ENCODE measurements at places on chromosomes 12 and 14.
A peak's percentile ranks its signal among the peaks of the same experiment; 100 is the strongest.

DNA sequence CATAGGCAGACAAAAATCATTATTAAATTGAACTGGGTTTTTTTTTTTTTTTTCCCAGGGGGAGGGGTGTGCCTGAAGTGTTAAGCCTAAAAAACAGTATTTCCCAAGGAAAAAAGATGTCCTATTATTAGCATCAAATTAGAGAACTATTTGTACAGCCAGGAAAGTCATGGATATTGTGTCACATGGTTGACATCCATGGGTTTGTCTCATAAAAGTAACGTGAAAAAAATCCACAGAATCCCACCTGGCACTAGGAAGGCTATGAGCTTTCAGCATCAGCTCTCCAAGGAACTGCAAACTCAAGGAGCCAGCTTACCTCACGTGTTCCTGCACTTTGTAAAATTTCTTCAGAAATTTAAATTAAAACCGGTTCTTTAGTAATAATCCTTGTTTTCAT lies 69.1 kb upstream of the EGLN3 start:
- no peak overlapping the region for H3K4me3 ChIP-seq
- H3K27me3 ChIP-seq: no peaks in the 10 kb centered on the region
- DNase-seq: no peak
- no peaks in the 10 kb centered on the region for H3K36me3 ChIP-seq

DNA sequence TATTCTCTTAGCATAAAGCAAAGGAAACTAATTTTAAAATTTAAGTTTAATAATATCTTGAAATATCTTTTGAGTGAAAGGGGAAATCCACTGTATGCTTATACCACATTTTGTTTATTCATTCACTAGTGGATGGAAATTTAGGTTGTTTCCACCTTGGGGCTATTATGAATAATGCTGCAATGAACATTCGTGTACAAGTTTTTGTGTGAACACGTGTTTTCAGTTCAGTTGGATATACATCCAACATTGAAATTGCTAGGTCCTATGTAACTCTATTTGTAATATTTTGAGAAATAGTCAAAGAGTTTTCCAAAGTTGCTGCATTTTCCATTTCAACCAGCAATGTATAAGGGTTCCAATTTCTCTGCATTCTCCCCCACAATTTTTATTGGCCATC lies 83.7 kb upstream of the ETV6 start:
- H3K4me3 ChIP-seq: no peak overlapping the region
- H3K36me3 ChIP-seq: no peaks in the 10 kb centered on the region
- no peak for DNase-seq
- H3K27ac ChIP-seq: no peak overlapping the region
- no peaks in the 10 kb centered on the region for H3K27me3 ChIP-seq
- no peaks in the 10 kb centered on the region for H3K4me1 ChIP-seq

DNA sequence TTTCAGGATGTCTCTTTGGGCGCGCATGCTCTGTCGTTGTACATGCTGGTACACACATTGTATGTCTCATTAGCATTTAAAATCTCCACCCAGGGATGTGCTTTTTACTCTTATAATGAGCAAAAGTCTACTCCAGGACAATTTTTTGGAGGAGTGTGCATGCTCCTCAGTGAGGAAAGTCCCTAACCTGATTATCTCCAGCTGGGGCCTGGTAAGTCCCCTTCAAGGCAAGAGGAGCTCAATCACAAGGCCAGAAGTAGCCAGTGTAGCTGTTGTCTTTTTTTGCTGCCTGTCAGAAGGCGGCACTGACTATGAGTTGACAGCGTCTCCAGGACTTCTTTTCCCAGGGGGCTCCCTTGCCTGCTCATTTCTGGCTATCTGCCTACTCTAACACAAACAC lies 218.3 kb upstream of the CNTN1 start:
- H3K27me3 ChIP-seq: no peaks in the 10 kb centered on the region
- no peak overlapping the region for H3K4me3 ChIP-seq
- DNase-seq: no peak
- H3K27ac ChIP-seq: no peak overlapping the region
- no peaks in the 10 kb centered on the region for H3K36me3 ChIP-seq

- no peaks in the 10 kb centered on the region for H3K27me3 ChIP-seq
- no peak for DNase-seq
- no peak overlapping the region for H3K27ac ChIP-seq
These were observed 101.1 kb downstream of the PLEKHG7 start for GRCh38 chr12:92803903-92804302.

- H3K4me3 ChIP-seq: no peak overlapping the region
- DNase-seq: no peak
- H3K36me3 ChIP-seq: no peaks in the 10 kb centered on the region
- H3K27ac ChIP-seq: peak overlapping the region; percentile 61
These were observed 80.1 kb downstream of the SSPN start for GRCh38 chr12:26275313-26276131.

DNA sequence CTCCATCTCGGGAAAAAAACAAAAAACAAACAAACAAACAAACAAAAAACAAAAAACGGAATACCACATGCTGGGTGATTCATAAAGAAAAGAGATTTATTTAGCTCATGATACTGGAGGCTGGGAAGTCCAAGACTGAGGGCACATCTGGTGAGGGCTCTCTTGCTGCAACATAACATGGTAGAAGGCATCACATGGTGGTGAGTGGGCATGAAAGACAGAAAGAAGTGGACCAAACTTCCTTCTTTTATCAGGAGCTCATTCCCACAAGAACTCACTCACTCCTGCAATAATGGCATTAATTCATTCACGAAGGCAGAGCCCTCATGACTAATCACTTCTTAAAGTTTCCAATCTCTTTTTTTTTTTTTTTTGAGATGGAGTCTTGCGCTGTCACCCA lies 8.0 kb upstream of the LGMN start:
- no peak for DNase-seq
- no peak overlapping the region for H3K27ac ChIP-seq
- H3K27me3 ChIP-seq: no peaks in the 10 kb centered on the region
- peaks cover 9% of the 10 kb centered on the region for H3K4me1 ChIP-seq

- no peaks in the 10 kb centered on the region for H3K4me1 ChIP-seq
- H3K36me3 ChIP-seq: no peaks in the 10 kb centered on the region
- H3K4me3 ChIP-seq: no peak overlapping the region
- no peak for DNase-seq
- no peak overlapping the region for H3K27ac ChIP-seq
- no peaks in the 10 kb centered on the region for H3K27me3 ChIP-seq
These were observed 52.9 kb downstream of the SCN8A start for GRCh38 chr12:51643951-51644350.

GRCh38 chr14:106459971-106460730 lies 933.8 kb downstream of the TMEM121 start:
- H3K36me3 ChIP-seq: no peaks in the 10 kb centered on the region
- H3K4me1 ChIP-seq: no peaks in the 10 kb centered on the region
- H3K27me3 ChIP-seq: no peaks in the 10 kb centered on the region
- H3K27ac ChIP-seq: no peak overlapping the region
- peak overlapping the region; percentile 5 for H3K4me3 ChIP-seq

GRCh38 chr12:131437706-131438492 lies 273.0 kb upstream of the SFSWAP start:
- H3K27me3 ChIP-seq: no peaks in the 10 kb centered on the region
- no peaks in the 10 kb centered on the region for H3K4me1 ChIP-seq
- no peak overlapping the region for H3K4me3 ChIP-seq
- H3K36me3 ChIP-seq: no peaks in the 10 kb centered on the region
- H3K27ac ChIP-seq: no peak overlapping the region

GRCh38 chr12:102215992-102216691 lies 18.5 kb upstream of the PMCH start:
- H3K4me1 ChIP-seq: no peaks in the 10 kb centered on the region
- no peaks in the 10 kb centered on the region for H3K27me3 ChIP-seq
- no peak overlapping the region for H3K27ac ChIP-seq
- no peaks in the 10 kb centered on the region for H3K36me3 ChIP-seq
- no peak overlapping the region for H3K4me3 ChIP-seq
- DNase-seq: no peak

DNA sequence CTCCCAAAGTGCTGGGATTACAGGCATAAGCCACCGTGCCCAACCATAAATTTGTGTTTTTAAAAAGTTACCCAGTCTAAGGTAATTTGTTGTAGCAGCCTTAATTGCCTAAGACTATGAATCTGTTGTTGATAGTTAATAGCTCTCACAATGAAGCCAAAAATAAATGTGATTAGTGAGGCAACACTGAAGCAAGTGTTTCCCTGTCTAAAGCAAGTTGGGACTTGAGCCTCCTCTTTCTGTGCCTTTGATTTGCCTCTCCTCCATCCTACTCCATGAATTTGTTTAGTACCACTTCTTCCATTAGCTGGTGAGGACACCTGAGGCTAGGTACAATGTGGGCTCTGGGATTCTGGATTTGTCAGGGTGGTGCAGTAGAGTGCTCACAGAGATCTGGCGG lies 36.8 kb downstream of the DAAM1 start:
- DNase-seq: no peak
- H3K27ac ChIP-seq: no peak overlapping the region
- no peak overlapping the region for H3K4me3 ChIP-seq
- no peaks in the 10 kb centered on the region for H3K36me3 ChIP-seq
- no peaks in the 10 kb centered on the region for H3K27me3 ChIP-seq
- H3K4me1 ChIP-seq: no peaks in the 10 kb centered on the region

DNA sequence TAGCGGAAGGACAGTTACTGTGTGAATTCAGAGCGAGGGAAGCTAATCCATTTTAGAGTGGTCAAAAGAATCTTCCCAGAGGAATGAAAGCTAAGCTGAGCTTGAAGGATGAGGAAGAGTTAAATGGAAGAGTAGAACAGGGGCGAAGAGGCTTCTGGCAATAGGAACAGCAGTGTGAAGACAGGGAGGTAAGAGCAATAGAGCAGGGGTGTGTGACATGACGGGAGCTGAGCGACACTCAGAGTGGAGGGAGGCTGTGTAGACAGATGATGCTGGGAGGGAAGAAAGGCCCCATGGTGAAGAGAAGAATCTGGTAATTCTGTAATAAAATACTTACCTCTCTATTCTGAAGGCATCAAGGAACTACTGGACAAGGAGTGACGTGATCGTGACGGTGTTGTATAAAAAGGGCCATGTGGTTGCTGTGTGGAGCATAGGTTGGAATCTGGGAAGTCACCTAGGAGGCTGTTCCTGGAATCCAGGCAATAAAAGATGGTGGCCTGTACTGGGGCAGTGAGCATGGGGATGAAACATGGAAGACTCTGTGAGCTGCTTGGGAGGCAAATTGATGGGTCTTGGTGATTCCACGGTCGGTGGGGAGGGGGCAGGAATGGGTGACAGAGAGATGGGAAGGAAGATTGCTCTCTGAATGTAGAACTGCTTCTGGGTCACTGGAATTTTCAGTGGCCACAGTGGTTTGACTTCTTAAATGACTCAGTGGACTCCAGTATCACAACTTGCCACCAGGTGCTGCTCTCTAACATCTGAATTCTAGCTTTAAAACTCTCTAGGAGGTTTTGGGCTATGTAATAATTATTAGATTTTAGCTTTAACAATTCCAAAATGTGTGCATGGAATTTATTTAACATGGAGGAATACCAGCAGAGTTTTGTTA lies 164.1 kb downstream of the ATP23 start:
- H3K27me3 ChIP-seq: no peaks in the 10 kb centered on the region
- no peak overlapping the region for H3K4me3 ChIP-seq
- no peaks in the 10 kb centered on the region for H3K4me1 ChIP-seq
- no peaks in the 10 kb centered on the region for H3K36me3 ChIP-seq
- no peak overlapping the region for H3K27ac ChIP-seq

- H3K36me3 ChIP-seq: no peaks in the 10 kb centered on the region
- H3K27me3 ChIP-seq: no peaks in the 10 kb centered on the region
- H3K4me3 ChIP-seq: no peak overlapping the region
- no peak overlapping the region for H3K27ac ChIP-seq
- no peaks in the 10 kb centered on the region for H3K4me1 ChIP-seq
- no peak for DNase-seq
These were observed 26.2 kb downstream of the ZCRB1 start for GRCh38 chr12:42299392-42300308.

DNA sequence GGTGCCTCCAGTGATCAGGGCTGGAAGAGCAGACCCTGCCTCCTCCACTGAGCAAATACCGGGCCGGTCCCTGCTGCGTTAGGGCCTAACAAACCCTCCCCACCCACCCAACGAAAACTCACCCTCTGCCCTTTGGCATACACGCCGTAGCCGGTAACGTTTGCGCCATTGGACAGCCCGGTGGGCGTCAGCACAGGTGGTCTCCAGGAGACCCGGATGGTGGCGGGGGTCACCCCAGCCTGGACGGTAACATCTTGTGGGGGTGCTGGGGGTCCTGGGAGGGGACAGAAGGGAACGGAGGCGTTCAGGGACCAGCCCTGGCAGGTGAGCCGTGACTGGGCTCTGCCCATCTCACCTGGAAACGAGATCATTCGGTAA lies 100.5 kb downstream of the PIWIL1 start:
- DNase-seq: no peak
- no peaks in the 10 kb centered on the region for H3K36me3 ChIP-seq
- H3K4me1 ChIP-seq: no peaks in the 10 kb centered on the region
- no peaks in the 10 kb centered on the region for H3K27me3 ChIP-seq

- no peaks in the 10 kb centered on the region for H3K27me3 ChIP-seq
- no peaks in the 10 kb centered on the region for H3K36me3 ChIP-seq
- H3K27ac ChIP-seq: peak overlapping the region; percentile 21
These were observed 35.8 kb upstream of the LTBP2 start for GRCh38 chr14:74647678-74648461.

GRCh38 chr12:47812797-47813510 lies 6.7 kb downstream of the HDAC7 start:
- peak; percentile 88 for DNase-seq
- H3K27me3 ChIP-seq: no peaks in the 10 kb centered on the region
- H3K36me3 ChIP-seq: no peaks in the 10 kb centered on the region
- peaks cover 66% of the 10 kb centered on the region for H3K4me1 ChIP-seq
- peak overlapping the region; percentile 91 for H3K27ac ChIP-seq
- peak overlapping the region; percentile 22 for H3K4me3 ChIP-seq

GRCh38 chr14:54169254-54169924 lies 212.8 kb upstream of the BMP4 start:
- no peak overlapping the region for H3K27ac ChIP-seq
- no peak overlapping the region for H3K4me3 ChIP-seq
- no peak for DNase-seq
- H3K27me3 ChIP-seq: no peaks in the 10 kb centered on the region
- H3K4me1 ChIP-seq: peaks cover 6% of the 10 kb centered on the region
- H3K36me3 ChIP-seq: no peaks in the 10 kb centered on the region

DNA sequence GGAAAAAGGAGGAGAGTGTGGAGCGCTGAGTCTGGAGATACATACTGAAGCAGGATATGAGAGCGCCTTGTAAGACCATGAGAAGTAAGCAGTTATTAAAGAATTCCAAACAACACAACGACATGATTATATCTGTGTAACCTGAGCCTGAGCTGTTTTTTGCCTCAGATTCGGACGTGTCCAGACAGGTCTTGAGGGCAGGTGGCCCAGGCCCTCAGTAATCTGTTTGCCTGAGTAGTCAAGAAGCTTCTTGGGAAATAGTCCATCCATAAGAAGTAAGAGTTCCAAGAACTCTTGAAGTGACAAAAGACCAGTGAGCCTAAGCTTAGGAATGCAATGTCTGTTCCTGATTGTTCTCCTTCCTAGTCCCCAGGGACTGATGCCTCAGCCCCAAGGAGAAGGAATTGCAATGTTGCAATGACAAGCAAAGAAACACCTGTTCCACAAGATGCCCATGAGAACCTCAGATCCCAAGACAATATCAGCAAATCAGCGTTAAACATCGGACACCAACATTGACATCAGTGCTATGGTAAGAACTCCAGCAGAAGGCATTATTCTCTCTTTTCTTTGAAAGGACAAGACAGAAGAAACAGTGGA lies 34.7 kb upstream of the ADAMTS20 start:
- H3K27me3 ChIP-seq: no peaks in the 10 kb centered on the region
- DNase-seq: no peak
- H3K4me3 ChIP-seq: no peak overlapping the region
- H3K4me1 ChIP-seq: no peaks in the 10 kb centered on the region

- no peaks in the 10 kb centered on the region for H3K4me1 ChIP-seq
- no peaks in the 10 kb centered on the region for H3K27me3 ChIP-seq
- no peak for DNase-seq
These were observed 40.7 kb upstream of the HDAC7 start for GRCh38 chr12:47860279-47860841.

GRCh38 chr12:114069507-114069906 lies 103.4 kb upstream of the RBM19 start:
- H3K27ac ChIP-seq: no peak overlapping the region
- H3K36me3 ChIP-seq: no peaks in the 10 kb centered on the region
- no peaks in the 10 kb centered on the region for H3K4me1 ChIP-seq
- no peaks in the 10 kb centered on the region for H3K27me3 ChIP-seq
- no peak overlapping the region for H3K4me3 ChIP-seq

Measured in testis (tissue), 5 donors.